ENCODE measurements at places on chromosomes 5 and 9.

DNA sequence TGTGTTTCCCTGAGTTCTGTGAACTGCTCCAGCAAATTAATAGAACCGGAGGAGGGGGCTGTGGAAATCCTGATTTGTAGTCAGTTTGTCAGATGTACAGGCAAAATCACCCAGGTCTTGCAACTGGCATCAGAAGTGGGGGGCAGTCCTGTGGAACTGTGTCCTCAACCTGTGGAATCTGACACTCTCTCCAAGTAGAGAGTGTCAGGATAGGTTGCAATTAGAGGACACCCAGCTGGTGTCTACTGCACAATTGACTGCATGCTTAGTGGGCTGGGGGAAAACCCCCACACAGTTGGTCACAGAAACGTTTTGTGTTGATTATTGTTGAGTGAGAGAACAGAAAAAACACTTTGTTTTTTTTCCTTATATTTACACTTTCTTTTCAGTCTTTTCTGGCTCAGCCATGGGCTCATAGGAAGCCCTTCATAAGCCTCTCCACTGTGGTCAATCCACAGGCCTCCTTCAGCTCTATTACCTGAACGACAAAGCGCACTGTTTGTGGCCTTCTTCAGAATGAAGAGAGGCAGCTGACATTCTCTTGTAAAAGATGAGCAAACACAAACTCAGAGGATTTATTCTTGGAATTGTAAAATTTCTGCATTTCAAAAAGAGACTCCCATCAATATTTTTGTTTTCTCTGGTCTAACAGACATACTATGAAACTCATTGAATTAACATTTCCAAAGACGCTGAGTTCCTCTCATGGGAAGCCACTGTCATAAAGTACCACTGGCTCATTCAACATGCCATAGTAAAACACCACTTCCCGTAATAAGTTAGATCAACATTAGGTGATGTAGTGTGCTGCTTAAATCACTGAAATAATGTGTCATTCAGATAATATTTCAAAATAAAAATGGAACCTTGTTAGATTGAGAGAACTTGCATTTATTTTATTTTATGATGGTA is 348.9 kb upstream of the RFX3 start:
- no peak for DNase-seq

- DNase-seq, result no peak
These were observed 14.8 kb upstream of the MEF2C start for GRCh38 chr5:88897748-88898147.

DNA sequence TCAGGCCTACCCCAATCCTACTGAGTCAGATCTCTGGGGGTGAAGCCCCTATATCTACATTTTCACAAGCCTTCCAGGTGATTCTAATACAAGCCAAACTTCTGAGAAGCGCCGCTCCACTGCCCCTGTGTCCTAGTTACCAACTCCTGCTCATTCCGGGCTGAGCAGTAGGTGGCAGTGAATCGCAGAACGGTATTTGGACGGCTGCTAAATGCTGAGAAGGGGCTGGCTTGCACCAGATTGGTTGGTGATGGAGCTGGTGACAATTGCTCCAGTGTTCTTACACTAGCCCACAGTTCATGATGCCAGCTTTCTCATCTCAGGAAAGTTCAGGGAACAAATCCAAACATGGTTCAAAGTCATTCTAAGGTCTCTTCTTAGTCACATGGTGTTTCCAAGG is 31.1 kb upstream of the FGF1 start:
- no peak for DNase-seq

- DNase-seq, result no peak
These were observed 1304.4 kb downstream of the MAT2B start for GRCh38 chr5:164809821-164810220.

DNA sequence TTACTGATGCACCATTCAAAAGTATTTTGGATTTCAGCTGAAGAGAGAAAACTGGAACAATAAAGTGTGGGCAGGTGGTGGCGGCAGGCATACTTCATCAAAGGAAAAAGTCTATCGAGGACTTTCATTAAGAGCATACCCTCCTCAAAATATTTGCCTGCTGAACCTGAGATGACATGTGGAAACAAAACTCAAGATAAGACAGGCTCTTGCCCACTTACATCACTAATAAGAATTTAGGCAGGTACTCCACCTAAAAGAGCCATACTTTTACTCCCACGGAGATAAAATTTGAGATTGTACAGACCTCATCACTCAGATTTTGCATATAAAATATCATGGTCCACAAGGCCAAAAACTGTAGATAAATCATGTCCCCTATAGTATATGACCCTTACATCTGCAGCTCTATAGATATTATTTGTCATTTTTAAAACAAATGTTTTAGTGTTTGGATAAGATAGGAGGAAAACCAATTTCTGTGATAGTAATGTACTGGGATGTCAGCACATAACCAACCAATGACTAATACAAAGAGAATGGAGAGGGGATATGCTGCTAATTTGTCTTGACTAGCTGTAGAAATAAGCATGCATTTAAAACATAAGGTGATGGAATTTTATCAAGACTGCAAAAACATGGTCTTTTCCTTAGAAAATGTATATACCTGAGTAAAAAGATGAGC is 730.6 kb upstream of the ZNF608 start:
- no peak for DNase-seq

- no peak for DNase-seq
These were observed 3.8 kb downstream of the PRRX2 start for GRCh38 chr9:129669141-129669718.

GRCh38 chr9:122190597-122191381 is 31.1 kb downstream of the MORN5 start:
- DNase-seq, result no peak

DNA sequence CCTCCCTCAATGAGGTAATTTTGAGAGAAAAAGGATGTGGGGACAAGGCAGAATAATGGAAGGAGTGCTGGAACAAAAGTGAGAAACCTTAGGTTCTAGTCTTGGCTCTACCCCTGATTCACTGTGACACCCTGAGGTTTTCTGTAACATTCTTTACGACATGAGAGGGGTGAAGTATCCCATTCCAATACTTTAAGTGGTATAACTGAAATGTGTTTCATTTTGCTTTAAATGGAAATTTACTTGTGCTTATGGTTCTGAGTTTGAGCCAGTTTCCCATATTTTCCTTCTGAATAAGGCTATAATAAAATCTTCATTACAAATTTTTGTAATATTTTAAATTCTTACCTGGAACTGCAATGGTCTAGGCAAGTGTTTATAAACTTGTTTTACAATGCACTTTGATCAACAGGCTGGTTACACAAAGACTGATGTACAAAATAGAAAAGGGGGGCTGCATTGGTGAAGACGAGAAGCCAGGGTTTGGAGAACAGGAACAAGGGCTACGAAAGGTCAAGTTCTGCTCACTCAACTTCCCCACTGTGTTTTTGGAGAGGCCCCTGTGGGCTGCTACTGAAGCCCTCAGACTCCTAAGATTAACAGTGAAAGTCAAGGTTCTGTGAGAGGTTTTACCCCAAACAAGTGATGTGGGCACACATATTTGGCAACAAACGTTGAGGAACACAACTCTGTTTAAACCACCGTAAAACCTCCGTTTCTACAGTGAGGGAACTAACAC is 171.9 kb upstream of the ELL2 start:
- no peak for DNase-seq

- no peak for DNase-seq
These were observed 54.4 kb upstream of the MEF2C start for GRCh38 chr5:88937406-88937805.

DNA sequence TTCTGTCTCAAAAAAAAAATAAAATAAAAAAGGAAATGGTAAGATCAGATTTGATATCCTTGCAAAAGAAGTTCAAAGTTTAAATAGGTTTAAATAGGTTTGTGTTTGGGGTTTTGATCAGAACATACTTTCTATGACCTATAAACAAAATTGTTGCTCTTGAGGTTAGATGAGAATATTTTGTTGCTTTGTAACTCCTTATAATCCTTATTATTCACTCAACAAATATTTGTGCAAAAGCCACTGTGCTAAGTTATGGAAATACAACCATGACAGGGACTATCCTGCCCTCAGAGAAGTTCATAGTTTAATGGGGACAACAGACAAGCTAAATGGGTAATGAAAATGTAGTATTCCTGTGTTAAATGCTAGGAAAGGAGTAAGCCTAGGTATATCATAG is 71.5 kb downstream of the INVS start:
- no peak for DNase-seq

DNA sequence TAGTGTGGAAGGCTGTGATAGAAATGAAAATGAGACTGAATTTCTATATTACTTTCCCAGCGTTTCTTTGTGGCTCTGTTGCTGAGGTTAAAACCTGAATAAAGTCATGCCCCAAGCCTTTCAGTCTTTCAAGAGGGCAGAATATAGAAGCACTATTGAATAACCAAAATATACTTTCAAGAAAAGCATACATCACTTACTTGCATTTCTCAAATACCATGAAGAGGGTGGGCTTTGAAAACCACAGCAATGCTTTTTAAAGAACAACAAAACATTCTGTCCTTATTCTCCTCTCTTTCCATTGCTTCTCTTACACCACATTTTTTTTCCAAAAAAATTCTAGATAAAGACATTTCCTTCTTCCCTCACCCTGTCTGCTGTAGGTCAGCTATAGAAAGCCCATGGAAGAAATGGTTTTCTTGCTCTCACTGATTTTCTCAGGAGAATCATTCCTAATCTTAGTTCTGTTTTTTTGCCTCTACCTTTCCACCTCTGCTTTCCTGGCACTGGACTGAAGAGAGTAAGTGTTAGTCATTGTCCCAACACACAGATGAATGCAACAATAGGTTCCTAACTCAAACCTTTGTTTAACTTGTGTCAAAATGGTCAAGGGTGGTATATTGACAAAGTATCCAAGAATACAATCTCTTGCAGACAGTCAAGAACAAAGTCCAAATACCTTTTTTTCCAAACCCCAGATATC is 51.6 kb downstream of the NUDT12 start:
- no peak for DNase-seq

- DNase-seq, result no peak
These were observed 10.9 kb upstream of the FRMPD1 start for GRCh38 chr9:37639841-37640240.

- no peak for DNase-seq
These were observed 388.3 kb upstream of the CHD1 start for GRCh38 chr5:99317136-99317535.

DNA sequence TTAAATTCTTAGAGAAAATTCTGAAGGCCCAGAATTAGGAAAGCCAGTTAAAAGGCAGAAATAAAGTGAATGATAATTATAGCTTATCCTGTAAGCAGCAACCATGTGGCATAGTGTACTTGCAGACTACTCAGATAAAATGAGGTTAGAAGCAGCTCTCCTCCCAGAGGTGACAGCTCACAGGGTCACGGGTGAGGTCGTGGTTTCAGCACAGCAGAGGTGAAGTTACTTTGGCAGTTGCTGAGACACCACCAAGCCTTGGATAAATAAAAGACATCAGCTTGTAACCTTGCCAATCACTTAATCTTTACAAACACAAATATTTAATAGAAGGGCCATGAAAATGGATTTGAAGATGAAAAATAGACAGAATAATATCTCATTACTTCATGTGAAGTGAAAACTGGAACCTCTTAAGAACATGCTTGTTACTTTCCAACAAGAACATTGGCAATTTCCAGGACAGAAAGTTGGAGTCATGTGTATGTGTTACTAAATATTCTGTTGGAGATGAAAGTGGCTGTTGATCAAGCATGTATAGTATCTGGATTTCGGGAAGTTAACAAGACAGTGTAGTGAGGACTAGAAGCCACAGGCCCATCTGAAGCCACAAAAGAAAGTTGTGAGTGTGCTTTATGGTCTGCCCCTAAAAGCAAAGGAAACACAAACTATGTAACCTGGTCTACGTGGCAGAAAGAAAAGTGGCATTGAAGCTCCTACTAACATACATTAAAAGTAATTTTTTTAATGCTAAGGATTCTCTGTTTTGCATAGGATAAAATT is 134.4 kb downstream of the ERCC6L2 start:
- no peak for DNase-seq

DNA sequence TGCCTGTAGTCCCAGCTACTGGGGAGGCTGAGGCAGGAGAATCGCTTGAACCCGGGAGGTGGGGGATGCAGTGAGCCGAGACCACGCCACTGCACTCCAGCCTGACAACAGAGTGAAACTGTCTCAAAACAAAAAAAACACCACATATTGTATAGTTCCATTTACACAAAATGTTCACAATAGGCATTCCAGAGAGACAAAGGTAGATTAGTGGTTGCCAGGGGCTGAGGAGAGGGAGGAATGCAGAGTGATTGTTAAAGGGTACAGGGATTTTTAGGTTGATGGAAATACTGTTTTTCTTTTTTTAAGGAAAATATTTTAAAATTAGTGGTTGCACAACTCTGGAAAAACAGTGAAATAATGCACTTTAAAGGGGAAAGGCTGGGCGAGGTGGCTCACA is 19.6 kb downstream of the ETF1 start:
- no peak for DNase-seq

DNA sequence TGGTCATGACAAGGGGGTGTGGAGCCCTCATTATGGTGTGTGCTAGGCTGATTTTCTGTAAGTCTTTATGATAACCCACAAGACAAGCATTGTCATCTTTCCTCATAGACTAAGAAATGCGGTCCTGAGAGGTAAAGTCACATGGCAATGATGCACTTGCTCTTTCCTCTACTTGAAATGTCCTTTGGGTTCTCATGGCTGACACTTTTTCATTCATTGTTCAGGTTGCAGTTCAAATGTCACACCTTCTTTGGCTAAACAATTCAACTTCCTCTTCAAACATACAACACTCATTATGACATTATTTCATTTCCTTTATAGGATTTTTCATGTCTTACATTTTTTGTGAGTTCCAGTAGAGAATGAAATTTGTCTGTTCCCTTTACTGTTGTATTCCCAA is 323.6 kb upstream of the PRR16 start:
- DNase-seq, result no peak

- DNase-seq, result no peak
These were observed 43.3 kb upstream of the NDFIP1 start for GRCh38 chr5:142065273-142065672.

- DNase-seq, result no peak
These were observed 300.5 kb downstream of the COX7C start for GRCh38 chr5:86918246-86918645.

DNA sequence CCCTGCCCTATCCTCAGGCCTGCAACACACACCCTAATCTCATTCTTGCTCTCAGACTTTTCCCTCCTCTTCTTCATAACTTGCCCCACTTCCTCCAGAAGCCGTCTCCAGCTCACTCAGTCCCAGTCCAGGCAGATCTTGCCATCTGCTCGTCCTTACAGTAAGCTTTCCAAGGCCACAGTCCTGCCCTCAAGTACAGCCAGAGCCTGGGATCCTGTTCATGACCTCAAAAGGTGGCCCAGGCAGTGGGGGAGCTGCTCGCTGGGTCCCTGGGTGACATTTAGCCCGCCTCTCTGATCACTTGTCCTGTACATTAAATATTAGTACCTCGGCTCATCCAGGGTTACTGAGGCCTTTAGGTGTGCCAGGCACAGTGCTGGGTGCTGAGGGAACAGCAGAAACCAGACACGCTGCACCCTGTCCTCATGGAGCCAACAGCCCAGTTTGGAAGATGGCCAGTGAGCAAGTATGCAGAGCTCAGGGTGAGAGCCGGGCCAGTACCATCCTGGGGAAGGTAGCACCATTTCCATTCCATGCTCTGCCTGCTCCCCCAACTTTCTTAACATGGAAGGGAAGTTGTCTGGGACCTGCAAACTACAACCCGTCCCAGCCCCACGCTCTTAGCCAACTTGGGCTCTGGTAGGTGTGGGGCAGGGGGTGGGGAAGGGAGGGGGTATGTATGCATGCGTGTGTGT is 100.4 kb downstream of the C5orf15 start:
- no peak for DNase-seq

Data from stimulated activated CD4-positive, alpha-beta T cell treated with anti-CD3 and anti-CD28 coated beads, Interleukin-15, amount 100 ng/mL, for 1 hour (primary cell).